ENCODE measurements at places on chromosomes 12 and 14. TPM values are rescaled to one million over a fixed set of nuclear protein-coding genes. Genes with fewer than 3 reads are reported as not detected.

DNA sequence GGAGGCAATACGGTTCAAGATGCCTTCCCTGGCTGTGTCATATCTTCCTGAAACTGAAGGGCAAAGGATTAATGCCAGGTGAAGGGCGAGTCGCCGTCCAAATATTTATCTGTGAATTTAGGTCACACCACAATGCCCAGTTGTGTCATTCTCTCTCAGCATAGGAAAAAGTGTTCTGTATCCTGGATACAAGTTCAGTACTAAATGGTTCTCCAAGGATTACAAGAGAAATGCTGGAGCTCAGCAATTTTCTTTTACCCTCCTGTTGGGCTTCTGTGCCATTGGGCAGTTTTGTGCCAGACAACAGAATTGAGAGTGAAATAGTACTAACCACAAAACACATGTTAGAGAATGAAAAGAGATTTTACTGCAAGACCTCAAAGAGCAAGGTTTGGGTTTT, 493.9 kb downstream of the EGLN3 start:
- DNase-seq: peak; percentile 70

- DNase-seq: no peak
Observed at GRCh38 chr12:946212-946611, 3.3 kb downstream of the RAD52 start.

GRCh38 chr12:46577063-46577776, 204.6 kb upstream of the SLC38A2 start:
- DNase-seq: no peak

DNA sequence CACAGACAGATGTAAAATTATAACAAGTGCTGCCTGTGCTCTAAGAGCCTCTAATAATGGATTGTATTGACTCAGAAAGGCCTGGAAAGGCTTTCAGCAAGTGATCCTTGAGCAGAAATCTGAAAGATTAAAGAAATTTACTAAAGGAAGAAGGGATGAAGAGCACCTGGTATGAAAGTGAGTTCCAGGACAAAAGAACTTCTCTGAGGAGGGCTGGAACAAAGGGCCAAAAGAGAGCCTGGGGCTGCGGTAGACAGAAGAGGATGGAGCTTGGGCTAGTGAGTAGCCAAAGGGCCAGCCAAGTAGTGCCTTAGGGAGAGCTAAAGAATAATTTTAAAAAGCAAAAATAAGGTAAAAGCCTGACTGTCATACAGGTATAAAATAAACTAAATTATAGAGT, 44.0 kb downstream of the BCAT1 start:
- DNase-seq: no peak

DNA sequence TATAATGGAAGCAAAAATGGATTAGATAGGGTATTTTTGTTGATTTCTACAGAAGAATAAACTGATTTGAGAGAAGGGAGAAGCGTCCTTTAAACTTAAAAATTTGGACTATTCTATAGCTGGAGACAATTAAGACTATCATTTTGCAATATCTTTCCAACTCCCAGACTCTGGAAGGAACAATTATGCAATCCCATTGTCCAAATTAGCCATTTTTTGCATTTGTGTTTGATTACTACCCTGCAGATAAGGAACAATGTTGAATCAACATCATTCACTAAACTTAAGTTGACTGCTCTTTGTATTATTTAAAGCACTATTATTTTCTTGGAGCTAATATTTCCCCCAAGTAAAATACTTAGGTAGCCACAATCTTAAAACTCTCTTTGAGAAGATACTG, 34.8 kb upstream of the SELPLG start:
- no peak for DNase-seq

- DNase-seq: peak; percentile 12
Observed at GRCh38 chr12:118645219-118645618, 268.9 kb downstream of the SUDS3 start.

SLC11A2 gene
- total RNA-seq: 17.9 TPM
